ENCODE measurements at places on chromosomes 11 and 22. TPM values are rescaled to one million over a fixed set of nuclear protein-coding genes. Genes with fewer than 3 reads are reported as not detected.

- no peak for DNase-seq
- no peaks in the 10 kb centered on the region for H3K36me3 ChIP-seq
- no peak overlapping the region for H3K4me3 ChIP-seq
- H3K4me1 ChIP-seq, result no peaks in the 10 kb centered on the region
- H3K27me3 ChIP-seq, result no peaks in the 10 kb centered on the region
Measured at GRCh38 chr11:2480874-2481220, 36.0 kb downstream of the KCNQ1 start.

DNA sequence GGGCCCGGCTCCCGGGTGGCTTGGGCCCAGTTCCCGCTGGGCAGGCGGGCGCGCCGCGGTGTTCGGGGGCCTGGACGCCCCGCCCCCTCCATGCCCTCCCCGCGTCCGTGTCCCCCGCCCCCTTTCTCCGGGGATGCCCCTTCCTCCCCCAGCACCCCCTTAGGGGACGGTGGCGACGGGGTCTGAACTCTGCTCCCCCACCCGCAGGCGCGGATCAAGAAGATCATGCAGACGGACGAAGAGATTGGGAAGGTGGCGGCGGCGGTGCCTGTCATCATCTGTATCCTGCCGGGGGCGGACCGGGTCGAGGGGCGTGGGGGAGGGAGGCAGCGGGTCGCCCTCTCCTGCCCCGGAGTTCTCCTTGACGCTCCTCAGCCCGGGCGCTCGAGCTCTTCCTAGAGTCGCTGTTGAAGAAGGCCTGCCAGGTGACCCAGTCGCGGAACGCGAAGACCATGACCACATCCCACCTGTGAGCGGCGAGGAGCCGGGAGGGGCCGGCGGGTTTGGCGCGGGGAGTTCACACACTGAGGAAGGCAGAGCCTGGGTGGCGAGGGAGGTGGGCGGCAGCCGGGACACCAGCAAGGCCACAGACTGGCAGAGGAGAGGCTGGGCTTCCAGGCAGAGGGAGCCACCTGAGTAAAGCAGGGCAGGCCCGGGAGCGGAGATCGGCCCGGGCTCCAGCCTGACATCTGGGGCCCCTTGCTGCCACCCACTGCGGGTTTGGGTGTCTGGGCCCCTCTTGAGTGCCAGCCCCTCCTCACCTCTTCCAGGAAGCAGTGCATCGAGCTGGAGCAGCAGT is 546 bp downstream of the DRAP1 start:
- peaks cover 48% of the 10 kb centered on the region for H3K4me1 ChIP-seq
- no peak for DNase-seq
- no peaks in the 10 kb centered on the region for H3K27me3 ChIP-seq
- H3K36me3 ChIP-seq, result peaks cover 3% of the 10 kb centered on the region
- peak overlapping the region; percentile 82 for H3K27ac ChIP-seq
- peak overlapping the region; percentile 86 for H3K4me3 ChIP-seq

DNA sequence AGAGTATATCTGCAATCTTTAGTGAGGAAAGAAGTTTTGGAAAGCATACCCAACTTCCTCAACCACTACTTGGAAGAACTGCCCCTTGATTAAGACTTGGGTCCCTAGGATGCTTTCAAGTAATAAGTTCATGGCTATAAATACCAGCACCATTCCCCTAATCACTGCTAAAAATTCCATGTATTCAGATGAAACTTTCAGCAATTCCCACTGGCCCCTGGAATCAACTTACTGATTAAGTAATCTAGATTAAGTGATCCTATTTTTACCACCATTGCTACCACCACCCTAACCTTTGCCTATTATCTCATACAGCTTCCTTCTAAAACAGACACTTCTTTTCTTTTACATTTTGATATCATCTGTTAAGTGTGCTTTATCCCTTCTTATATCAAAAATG is 10.5 kb downstream of the PICALM start:
- no peak overlapping the region for H3K27ac ChIP-seq
- no peak for DNase-seq
- peaks cover 78% of the 10 kb centered on the region for H3K4me1 ChIP-seq
- no peak overlapping the region for H3K4me3 ChIP-seq
- no peaks in the 10 kb centered on the region for H3K36me3 ChIP-seq
- no peaks in the 10 kb centered on the region for H3K27me3 ChIP-seq

- no peaks in the 10 kb centered on the region for H3K36me3 ChIP-seq
- DNase-seq, result no peak
- H3K4me1 ChIP-seq, result peaks cover 88% of the 10 kb centered on the region
- H3K27ac ChIP-seq, result peak overlapping the region; percentile 62
Measured at GRCh38 chr11:122339436-122340060, 223.5 kb upstream of the BLID start.

DNA sequence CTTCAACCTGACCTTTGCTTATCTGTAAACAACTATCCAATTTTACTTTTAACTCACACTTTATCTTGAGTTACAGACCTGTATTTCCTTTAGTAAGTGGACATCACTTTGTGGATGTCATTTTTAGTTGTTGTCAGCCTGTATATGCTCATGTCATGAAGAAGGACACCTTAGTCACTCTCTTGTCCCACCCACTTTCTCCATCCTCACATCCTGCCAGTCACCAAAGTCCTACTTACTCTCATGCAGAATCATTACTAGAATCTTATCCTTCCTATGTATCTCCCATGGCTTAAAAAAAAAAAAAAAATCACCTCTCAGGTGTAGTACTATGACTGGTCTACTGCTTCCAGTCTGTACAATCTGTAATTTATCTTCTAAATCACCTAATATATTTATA is 43.3 kb downstream of the SESN3 start:
- no peak overlapping the region for H3K27ac ChIP-seq
- no peak overlapping the region for H3K4me3 ChIP-seq
- H3K4me1 ChIP-seq, result peaks cover 1% of the 10 kb centered on the region
- DNase-seq, result no peak
- H3K27me3 ChIP-seq, result no peaks in the 10 kb centered on the region
- H3K36me3 ChIP-seq, result peaks cover 14% of the 10 kb centered on the region

DNA sequence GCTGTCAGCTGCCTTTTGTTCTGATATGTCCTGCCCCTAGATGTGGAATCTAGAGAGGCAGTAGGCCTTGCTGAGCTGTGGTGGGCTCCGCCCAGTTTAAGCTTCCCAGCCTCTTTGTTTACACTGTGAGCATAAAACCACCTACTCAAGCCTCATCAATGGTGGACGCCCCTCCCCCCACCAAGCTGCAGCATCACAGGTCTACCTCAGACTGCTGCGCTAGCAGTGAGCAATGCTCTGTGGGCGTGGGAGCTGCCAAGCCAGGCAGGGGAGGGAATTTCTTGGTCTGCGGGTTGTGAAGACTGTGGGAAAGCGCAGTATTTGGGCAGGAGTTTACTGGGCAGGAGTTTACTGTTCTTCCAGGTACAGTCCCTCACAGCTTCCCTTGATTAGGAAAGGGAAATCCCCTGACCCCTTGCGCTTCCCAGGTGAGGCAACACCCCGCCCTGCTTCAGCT is 98.5 kb downstream of the SMCO4 start:
- H3K27ac ChIP-seq, result no peak overlapping the region
- no peaks in the 10 kb centered on the region for H3K4me1 ChIP-seq
- DNase-seq, result no peak
- no peak overlapping the region for H3K4me3 ChIP-seq

GRCh38 chr11:94034207-94034606 is 13.1 kb downstream of the HEPHL1 start:
- H3K36me3 ChIP-seq, result no peaks in the 10 kb centered on the region
- H3K27me3 ChIP-seq, result no peaks in the 10 kb centered on the region
- no peaks in the 10 kb centered on the region for H3K4me1 ChIP-seq
- H3K27ac ChIP-seq, result no peak overlapping the region

- DNase-seq, result no peak
- no peaks in the 10 kb centered on the region for H3K27me3 ChIP-seq
- H3K27ac ChIP-seq, result peak overlapping the region; percentile 52
- H3K4me1 ChIP-seq, result peaks cover 22% of the 10 kb centered on the region
- peak overlapping the region; percentile 22 for H3K4me3 ChIP-seq
Measured at GRCh38 chr22:29043906-29044575, 17.6 kb downstream of the C22orf31 start.

- peaks cover 22% of the 10 kb centered on the region for H3K36me3 ChIP-seq
- no peak for DNase-seq
- peaks cover 32% of the 10 kb centered on the region for H3K4me1 ChIP-seq
- H3K4me3 ChIP-seq, result no peak overlapping the region
Measured at GRCh38 chr11:202490-202889, 4.7 kb downstream of the BET1L start.

DNA sequence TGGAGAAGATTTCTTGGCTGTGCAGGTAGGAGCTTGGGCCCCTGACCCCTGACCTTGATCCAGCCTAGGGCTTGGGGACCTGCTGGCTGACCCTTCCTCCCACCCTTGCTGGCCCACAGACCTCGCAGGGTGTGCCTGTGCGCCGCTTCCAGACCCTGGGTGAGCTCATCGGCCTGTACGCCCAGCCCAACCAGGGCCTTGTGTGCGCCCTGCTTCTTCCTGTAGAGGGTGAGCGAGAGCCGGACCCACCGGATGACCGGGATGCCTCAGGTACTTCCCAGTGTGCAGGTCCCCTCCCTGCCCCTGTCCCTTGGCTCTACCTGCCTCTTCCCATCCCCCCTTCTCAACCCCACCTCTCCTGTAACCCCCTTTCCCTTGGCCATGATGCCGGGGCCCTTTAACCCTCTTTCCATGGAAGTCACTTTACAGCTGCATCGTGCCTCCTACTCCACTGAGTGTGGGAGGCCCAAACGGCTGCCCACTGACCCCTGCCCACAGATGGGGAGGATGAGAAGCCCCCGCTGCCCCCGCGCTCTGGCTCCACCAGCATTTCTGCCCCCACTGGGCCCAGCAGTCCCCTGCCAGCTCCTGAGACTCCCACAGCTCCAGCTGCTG is 3.8 kb downstream of the INPPL1 start:
- H3K36me3 ChIP-seq, result peaks cover 54% of the 10 kb centered on the region
- DNase-seq, result no peak
- no peak overlapping the region for H3K4me3 ChIP-seq

DNA sequence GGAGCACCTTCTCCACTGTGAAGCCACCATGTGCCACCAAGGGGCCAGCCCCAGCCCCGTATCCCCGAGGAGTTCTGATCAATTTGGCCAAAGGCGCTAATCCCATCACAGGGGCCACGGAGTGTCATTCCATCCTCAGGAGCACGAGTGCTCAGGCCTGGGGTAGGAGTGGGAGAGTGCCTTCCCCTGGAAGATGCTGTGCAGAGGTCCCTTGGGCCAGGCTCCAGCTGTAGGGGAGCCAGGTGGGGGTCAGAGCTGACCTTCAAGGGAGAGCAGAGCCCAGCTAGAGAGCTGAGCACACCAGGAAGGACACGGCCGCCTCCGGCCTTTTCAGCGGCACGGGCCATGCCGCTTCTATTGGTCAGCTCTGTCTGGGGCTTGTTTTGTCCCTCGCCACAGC is 1459.9 kb downstream of the BRD1 start:
- H3K36me3 ChIP-seq, result no peaks in the 10 kb centered on the region
- H3K4me1 ChIP-seq, result no peaks in the 10 kb centered on the region
- no peak overlapping the region for H3K4me3 ChIP-seq

DNA sequence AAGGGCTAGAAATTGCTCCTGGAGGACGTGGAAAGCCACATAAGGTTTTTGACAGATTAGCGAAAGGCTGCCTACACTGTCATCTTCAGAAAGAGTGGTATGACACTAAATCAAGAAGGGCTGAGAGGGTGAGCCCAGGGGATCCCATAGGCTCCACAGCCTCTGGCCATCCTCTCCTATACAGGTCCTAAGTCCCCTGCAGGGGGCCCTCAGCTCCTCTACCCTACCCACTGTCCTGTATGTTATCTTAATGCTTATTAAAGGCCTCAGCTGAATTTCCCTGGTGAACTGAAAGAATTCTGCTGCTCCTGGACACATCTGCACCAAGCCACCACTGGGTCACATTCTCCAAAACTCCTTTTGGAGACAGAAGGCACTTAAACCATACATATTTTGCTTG is 7.9 kb downstream of the KLHL22 start:
- H3K27ac ChIP-seq, result no peak overlapping the region
- H3K27me3 ChIP-seq, result no peaks in the 10 kb centered on the region
- H3K36me3 ChIP-seq, result peaks cover 4% of the 10 kb centered on the region
- H3K4me3 ChIP-seq, result no peak overlapping the region
- no peak for DNase-seq

DNA sequence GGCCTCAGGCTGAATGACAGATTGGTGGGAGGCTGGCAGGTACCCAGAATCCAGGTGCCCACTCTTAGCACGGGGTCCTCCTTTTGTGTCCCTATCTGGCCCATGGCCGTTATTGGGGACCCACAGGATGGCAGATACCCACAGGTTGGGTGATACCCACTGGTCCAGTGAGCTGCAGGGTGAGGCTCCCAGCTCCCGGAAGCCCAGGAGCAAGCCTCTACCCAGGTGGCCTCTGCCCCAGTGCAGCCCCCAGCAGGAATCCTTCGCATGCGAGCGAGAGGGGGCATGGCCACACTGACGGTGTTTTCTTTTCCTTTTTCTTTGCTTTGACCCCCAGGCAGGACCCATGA is 116.1 kb downstream of the PHF21B start:
- H3K4me3 ChIP-seq, result no peak overlapping the region
- no peaks in the 10 kb centered on the region for H3K36me3 ChIP-seq
- no peak for DNase-seq
- no peaks in the 10 kb centered on the region for H3K27me3 ChIP-seq
- no peaks in the 10 kb centered on the region for H3K4me1 ChIP-seq

SPON1 gene
- total RNA-seq, result 20.6 TPM

GGT5 gene
- total RNA-seq, result 81.3 TPM

MN1 gene
- total RNA-seq, result 39.8 TPM

SLC6A5 gene
- total RNA-seq, result not detected

SESN3 gene
- total RNA-seq, result 41.3 TPM

LARGE1 gene
- total RNA-seq, result 42.1 TPM
